ENCODE measurements at places on chromosomes 16 and 17.
A peak's percentile ranks its signal among the peaks of the same experiment; 100 is the strongest.

DNA sequence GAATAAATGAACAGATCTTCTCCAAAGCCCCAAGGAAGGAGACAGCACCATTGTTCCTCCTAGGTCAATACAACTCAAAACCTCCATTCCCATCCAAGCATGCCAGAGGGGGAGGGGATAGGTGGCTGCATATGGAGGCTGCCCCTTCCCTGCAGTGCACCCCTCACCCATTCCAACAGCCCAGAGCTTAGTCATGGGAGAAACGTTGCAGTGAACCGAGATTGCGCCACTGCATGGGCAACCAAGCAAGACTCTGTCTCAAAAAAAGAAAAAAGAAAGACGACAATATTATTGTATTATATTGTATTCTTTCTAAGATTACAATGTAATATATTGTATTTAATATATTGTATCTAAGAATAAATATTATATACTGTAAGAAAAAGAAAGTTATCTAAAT, 36.4 kb upstream of the CD300E start:
- no peak for DNase-seq

DNA sequence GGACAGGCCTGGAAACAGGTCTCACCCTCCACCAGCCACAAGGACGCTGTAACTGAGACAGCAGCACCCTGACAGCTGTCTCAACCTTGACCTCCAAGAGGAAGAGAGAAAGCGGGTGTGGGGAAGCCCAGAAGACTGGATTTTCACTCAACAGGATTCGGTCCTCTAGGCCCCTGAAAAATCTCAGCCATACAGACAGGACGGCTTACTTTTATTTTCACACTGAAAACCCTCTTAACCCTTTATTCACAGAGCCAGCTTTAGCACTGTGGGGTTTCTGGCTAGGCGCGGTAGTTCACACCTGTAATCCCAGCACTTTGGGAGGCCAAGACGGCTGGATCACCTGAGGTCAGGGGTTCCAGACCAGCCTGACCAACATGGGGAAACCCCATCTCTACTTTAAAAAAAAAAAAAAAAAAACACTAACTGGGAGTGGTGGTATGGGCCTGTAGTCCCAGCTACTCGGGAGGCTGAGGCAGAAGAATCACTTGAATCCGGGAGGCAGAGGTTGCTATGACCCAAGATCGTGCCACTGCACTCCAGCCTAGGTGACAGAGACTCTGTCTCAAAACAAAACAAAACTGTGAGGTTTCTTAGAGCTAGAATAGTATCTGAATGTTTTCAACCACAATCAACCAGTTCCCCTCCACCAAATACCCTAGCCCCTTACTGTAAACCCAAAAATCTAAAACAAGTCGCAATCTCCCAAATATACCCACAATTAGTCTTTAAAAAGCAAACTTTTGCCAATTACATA, 5.3 kb downstream of the ANKRD11 start:
- no peak for DNase-seq

DNA sequence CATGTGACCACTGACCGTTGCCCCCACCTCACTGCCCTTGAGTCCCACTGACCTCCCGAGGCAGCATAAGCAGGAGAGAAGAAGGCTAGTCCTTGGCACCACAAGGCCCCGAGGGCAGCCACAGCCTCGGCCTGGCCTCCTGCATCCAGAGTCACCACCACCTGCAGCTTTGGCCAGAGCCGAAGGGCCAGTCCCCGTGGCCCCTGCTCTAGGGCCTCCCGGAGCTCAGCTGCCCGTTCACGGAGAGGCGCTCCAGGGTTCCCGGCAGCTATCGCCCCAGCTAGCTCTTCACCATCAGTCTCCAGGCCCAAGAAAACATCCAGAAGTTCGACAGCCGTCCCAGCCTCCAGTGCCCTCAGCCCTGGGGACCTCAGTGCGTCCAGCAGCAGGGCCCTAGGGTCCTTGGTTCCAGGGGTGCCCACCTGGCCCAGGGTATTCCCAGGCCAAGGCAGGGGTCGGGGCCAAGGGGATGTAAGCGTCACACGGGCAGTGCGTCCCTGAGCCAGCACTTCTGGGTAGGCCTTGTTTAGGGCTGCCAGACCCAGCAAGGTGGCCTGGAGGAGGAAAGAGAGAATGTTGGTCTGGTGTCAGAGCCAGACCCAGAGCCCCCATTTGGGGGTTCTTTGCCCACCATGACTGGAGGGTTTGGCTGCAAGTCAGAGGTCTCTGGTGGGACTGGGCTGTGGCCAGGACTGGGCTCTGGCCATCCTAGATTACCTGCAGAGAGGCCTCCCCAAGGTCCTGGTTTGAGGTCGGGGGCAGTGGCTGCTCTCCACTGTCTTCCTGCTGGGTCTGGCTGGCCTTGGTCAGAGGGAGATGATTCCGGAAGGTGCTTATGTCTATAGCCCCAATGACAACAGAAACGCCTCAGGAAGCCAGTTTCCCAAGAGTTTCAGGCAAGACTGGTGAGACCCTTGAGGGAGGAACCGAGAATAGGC, 1.8 kb downstream of the GHDC start:
- DNase-seq = no peak

GRCh38 chr16:27109666-27110523, 43.2 kb downstream of the C16orf82 start:
- DNase-seq = peak; percentile 47

DNA sequence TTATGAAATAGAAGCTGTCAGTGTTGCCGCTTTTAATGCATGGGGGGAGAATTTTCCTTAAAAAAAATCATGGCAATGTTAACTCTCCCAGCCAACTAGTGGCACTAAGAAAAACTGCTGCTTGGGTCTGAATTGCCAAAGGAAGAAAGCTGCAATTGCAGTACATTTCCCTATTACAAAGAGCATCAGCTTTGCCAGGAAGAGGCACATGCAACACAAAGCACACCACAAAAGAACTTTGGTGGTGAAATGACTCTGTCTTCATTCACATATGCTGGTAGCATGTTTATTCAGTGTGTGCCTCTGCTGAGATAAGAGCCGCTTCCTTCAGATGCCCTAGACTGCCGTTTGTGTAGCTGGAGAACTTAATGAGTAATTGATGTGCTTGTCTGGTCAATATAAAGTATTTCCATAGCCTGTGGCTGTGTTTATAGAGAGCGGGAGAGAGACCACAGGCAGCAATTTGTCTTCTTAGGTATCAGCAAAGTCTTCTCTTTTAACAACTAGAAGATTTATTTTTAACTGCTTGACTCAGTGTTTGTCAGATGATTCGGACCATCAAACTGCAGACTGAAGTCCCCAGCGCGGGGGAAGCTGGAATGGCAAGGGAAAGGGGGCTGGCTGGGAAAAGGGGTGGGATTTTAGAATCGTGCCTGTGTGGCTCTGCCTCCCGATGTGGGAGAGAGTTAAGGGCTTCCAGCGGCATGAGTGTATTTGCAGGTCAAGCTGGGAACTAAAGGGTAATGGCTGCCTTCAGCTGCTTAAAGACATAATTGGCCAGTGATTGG, 115.1 kb downstream of the MRTFB start:
- DNase-seq = peak; percentile 42

Measured in M059J (cell line).